ENCODE measurements at places on chromosomes 1 and 21.

DNA sequence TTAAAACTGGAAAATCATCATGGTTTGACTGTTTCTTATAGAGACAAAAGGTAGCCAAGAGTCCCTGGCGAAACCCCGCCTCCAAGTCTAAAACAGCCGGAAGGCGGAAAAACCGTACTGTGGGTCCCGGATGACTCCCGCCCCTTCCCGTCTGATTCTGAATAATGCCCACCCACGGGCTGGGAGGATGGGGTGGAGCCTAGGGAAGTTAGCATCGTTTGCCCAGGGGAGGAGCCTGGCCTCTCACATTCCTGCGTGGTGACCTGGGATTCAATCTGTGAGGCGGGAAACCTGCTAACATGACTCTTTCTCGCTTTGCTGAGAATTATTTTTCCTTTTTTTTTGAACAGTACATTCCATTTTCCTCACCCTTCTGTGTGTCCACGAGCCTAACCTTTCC lies 124.9 kb downstream of the KCNK1 start:
- DNase-seq: no peak

GRCh38 chr1:227725046-227725445 lies 10.1 kb downstream of the JMJD4 start:
- DNase-seq: no peak

GRCh38 chr21:36966821-36967768 lies 626 bp upstream of the HLCS start:
- peak; percentile 40 for DNase-seq

DNA sequence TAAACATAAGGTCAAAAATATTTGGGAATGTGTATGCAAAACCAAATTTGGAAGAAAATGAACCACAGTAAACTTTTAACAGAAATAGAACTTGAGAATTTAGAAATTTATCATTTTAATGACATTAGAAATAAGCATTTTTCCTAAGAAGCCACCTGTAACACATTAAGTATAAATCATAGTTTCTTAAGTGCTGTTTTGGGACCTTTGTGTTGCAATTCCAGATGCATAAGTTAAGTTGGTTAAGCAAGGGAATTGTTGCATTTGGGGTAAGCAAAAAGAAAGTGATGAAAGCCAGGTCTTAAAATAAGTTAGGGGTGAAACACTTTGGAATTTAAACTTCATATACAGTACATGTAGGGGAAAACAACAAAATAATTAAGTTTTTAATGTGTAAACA lies 49.8 kb downstream of the CDKN2C start:
- no peak for DNase-seq

DNA sequence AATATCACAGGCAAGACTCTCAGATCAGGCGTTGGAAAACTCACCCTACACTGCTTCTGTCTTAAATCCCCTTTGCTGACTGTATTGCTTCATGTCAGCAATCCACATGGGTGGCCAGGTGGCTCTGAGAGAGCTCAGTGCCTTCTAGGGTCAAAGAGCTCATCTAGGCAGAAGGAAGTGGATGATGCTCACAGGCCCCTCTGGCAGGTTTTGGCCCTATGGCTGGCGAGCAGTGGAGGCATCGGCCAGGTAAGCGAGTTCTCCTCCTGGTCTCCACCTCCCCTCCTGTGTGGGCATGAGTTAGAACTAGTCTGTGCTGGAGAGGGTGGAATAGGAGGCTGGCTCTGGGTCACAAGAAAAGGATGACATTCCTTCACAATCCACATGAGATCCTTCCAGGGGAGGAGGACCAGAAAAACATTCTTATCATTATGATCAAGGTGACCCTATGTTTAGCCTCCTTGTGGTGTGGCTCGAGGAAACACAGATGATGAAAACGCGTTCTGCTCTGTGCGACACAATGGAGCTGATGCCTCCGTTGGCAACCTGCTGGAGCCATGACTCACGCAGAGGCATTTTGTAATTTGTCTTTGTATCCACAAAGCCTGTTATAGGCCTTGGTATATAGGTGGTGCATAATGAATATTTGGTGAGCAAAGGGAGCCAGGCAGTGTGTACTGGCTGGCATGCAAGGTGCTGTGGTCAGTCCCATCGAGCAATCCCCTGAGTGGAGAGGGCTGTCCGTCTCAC lies 264.6 kb upstream of the RAB4A start:
- no peak for DNase-seq

GRCh38 chr1:168257397-168257796 lies 23.3 kb upstream of the TBX19 start:
- DNase-seq: no peak

DNA sequence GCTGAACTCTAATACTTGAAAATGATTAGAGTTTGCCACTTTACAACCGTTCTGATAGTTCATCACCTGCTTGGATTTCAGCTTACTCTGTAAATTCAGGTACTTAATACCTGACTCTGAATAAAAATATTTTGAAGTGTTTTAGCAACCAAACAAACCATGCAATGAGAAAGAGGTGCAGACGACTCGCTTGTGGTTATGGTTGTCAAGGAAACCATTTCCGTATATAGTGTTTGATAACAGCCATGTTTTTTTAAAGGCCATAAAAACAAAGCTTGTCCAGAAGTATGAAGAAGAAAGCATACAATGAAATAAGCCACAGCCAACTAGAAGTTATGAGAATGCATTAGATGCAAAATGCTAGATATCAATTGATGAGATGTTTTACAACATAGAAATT lies 167.2 kb upstream of the HMCN1 start:
- peak; percentile 15 for DNase-seq

DNA sequence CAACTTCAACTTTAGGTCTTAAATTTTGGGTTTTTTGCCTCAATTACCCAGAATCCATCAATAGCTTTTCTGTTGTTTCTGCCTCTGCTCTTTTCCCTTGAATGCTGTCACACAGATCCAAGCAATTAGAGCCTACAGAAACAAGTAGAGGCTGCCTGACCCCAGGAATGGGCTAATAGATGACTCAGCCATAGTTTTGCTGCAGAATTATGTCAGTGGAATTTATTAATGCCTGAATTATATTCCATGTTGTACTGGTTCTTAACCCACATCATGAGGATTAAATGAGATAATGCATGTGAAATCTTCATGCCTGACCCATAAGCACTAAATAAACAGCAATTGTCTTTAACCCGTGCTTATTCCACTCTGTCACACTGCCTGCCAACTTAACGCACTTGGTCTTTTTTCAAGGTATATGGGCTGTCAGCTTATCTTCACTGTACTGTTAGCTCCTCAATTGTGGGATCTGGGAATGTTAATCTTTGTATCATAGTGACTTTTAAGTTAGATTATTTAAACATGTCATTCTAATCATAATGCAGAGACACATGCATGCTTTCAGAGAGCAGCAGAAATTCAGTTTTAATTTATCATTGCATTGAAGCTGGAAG lies 213.3 kb downstream of the ROR1 start:
- DNase-seq: no peak

- DNase-seq: no peak
Measured at GRCh38 chr1:187577610-187578009, 748.9 kb downstream of the PLA2G4A start.

GRCh38 chr1:48853006-48853405 lies 76.3 kb upstream of the BEND5 start:
- DNase-seq: peak; percentile 25

- no peak for DNase-seq
Measured at GRCh38 chr1:27557596-27558340, 46.2 kb downstream of the AHDC1 start.

GRCh38 chr1:43073490-43074230 lies 98.4 kb downstream of the EBNA1BP2 start:
- peak; percentile 77 for DNase-seq

DNA sequence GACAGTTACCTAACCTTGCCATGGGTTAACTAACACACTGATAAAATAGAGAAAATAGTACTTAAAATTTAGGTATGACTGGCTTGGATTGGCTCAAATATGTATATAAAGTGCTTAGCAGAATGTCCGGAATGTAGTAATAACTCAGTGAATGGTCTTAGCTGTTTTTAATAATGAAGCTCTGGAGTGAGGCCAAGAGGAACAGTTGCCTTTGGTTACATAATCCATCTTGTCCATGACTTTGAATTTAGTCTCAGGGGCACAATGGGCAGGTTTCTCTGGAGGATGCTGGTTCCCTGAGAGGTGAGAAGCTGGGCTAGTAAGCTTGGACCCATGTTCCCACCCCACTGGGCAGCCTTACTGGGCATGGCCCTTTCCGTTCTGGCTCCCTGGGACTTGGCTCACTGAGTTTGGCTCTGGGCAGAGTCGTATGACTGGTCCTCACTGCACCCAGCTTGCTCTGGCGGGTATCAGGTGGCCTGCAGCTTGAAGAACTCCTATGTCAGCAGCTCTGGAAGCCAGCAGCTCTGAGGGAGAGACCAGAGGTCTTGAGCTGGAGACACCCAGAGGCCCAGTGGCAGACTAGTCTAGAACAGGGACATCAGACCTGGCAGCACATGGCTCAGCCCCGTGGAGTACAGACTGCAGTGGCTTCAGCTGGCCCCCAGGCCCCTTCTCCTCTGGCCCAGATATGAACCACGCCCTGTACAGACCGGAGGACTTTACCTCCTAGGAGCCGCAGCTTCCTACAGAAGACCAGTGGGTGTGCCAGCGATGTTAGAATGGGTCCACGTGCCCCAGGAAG lies 40.4 kb downstream of the TENT5C start:
- DNase-seq: no peak

GRCh38 chr1:168842916-168843315 lies 113.9 kb upstream of the DPT start:
- no peak for DNase-seq

- DNase-seq: no peak
Measured at GRCh38 chr1:171919891-171920887, 78.9 kb downstream of the DNM3 start.

DNA sequence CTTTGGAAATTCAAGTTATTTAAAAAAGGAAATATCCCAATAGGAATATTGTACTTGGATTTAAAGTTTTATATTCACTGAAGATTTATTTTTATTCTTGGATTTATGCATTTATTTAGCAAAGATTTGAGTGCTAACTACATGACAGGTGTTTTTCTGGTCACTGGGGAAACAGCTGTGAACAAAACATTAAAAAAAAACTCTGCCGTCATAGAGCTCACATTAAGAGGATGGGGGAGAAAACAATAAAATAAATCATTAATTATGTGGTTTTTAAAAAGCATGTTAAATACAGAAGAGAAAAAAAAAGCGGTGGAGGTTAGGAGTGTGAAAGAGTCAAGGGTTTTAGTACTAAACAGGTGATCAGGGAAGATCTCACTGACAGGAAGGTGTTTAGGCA lies 149.9 kb downstream of the GALNT2 start:
- no peak for DNase-seq

DNA sequence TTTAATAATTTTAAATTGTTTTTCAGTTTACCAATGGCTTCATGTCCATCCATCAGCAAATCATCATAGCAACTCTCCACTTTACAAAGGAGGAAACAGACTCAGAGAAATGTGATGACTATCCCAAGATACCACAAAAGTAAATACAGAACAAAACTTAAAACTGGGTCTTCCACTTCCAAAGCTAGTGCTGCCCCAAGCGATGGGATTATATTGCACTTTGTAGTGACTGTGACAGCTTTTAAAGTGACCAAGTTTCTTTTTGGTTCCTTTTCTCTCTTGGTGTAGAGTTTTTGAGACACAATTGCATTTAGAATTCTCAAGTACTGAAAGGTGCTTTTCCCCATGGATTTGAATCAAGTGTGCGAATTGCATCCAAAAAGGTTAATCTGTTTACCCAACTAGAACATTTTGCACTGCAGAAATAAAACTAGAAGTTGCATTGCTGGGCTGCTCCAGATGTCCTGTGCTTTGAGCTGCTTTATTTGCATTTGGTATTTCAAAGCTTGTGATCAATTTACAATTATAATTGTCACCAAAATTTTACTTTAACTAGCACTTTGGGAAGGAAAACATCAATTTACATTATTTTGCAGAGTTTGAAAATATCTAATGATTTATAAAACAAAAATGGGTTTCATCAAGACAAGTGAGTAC lies 320.2 kb downstream of the PDE4B start:
- no peak for DNase-seq

DNA sequence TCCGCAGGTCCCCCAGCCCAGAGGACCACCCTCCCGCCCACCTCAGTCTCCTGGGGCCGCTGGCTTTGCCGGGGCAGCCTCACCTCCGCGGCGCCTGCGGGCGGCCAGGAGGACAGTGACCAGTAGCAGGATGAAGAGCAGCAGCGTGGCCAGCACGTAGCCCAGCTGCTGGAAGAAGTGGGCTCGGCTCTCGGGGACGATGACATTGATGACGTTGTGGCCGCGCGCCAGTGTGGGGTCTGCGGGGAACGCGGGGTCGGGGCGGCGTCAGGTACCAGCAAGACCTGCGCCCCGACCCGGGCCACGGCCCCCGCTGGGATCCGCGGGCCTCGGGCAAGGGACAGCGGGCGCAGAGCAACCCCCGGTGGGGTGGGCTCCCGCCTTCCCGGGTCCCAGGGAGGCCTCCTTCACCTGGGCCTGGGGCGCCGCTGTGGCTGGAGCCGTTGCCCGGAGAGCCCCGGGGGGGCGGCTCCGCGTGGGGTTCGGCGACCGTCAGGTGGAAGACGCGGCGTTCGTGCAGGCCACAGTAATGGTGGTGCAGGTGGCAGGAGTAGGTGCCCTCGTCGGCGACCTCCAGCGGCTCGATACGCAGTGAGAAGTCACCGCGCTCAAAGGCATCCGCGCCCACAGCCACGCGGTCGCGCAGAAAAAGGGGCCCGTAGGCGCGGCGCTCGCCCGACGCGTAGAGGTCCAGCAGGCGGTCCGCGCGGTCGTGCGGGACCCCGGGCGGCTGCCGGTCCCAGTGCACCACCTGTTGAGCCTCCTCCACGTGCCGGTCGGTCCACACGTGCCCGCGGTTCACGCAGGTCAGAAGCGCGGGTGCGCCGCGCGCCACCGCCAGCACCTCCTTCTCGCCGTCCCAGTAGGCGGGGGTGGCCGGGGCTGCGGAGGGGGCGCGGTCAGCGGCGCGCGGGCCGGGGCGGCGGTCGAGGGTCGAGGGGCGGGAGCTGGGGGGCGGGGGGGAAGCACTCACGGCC lies 3.8 kb downstream of the MXRA8 start:
- no peak for DNase-seq

DNA sequence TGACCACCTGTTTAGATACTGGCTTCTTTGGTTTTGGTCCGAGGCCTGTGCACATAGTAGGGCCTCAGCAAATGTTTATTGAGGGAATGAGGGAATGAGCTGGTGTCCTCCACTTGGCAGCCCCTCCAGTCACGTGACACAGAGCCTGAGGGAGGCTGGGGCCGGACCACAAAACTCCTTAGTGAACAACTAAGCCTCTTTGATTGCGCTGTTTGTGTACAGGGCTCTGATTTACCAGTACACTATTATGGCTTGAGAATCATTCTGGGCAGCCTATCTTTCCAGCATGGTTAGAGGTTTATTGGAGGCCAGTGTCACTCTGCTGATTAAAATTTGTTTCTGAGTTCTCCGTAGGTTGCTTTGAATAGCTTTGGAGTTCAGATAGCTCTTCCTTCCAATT lies 10.2 kb upstream of the LRRN2 start:
- no peak for DNase-seq

GRCh38 chr1:117638759-117639158 lies 32.9 kb downstream of the TENT5C start:
- no peak for DNase-seq

DNA sequence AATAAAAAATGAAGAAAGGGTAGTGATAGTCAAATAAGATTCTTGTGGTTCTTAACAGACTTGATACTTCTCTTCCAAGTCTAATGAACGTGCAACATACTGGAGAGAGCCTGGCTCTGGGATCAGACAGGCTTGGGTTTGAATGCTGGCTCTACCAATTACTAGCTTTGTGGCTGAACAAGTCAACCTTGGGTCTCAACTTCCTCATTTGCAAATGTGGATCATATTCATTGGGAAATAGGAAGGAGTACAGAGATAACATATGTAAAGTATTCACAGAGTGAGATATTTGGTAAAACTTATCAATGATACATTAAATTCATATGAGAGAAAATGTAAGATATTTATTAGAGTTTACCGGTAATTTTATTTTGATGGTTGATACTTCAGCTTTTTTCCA lies 2.0 kb downstream of the EDEM3 start:
- DNase-seq: peak; percentile 7

Measured in RKO (cell line).